ENCODE measurements at places on chromosomes 13 and 19.

DNA sequence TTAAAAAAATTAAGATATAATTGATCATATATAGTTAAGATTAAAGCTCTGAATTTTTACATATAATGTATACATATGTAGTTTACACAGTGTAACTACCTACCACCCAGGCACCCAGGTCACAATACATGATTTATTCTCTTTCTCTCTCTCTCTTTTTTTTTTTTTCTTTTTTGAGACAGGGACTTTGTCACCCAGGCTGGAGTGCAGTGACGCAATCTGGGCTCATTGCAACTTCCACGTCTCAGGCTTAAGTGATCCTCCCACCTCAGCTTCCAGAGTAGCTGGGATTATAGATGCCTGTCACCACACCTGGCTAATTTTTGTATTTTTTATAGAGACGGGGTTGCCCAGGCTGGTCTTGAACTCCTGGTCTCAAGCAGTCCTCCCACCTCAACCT is 18.8 kb upstream of the CLASRP start:
- peak; percentile 55 for DNase-seq

GRCh38 chr19:35935911-35936737 is at the start of gene LRFN3:
Gene LRFN3, plus strand, starts transcription at chr19:35936374. Its CDS starts 3,052 bp downstream, at chr19:35939426.
- peak; percentile 77 for DNase-seq

GRCh38 chr13:91346850-91347201 is 661 bp upstream of the MIR17HG start:
- DNase-seq: no peak

GRCh38 chr13:89869312-89869711 is 1478.2 kb upstream of the MIR17HG start:
- no peak for DNase-seq

DNA sequence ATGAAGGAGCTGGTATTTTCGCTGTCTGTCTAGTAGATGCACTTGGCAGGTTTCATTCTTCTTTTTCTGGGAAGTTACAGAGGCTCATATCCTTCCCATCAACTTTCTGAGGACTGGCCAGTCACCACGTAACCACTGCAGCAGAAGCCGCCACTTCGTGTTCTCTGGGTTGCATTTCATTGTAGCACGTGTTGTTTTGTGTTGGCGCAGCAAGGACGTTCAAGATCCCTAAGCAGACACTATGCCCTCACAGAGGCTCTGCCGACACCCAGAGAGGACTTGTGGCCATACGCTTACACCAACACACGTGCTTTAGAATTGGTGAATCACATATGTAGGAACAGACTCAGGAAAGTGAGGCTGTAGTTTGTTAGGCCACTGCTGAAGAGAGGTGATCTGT is 42.2 kb upstream of the TEX29 start:
- no peak for DNase-seq

DNA sequence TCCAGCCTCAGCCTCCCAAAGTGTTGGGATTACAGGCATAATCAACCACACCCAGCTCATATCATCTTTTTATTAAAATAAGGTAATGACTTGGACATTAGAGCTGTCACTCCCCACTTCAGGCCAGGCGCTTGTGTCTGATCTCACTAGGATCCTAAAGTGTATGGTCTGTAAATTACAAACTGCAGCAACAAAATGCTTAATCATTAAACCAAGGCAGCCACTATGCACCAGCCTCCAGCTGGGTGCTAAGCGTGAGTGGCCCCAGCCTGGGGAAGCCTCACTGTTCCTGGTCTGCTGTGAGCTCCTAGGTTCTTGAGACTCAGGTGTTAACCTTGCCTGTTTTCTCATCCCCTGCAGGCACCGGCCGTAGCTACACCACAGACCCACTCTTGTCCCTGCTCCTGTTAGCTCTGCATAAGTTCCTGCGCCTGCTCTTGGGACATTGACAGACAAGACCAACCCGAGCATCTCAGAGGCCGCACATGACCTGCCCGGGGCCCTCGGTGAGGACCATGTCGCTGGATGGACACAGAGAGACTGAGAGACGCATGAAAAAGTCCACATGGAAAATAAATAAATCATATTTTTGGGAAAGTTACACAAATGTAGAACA is 37.8 kb downstream of the VSTM2B start:
- no peak for DNase-seq

- no peak for DNase-seq
These were observed 3.3 kb upstream of the KLK11 start for GRCh38 chr19:51029718-51030117.

DNA sequence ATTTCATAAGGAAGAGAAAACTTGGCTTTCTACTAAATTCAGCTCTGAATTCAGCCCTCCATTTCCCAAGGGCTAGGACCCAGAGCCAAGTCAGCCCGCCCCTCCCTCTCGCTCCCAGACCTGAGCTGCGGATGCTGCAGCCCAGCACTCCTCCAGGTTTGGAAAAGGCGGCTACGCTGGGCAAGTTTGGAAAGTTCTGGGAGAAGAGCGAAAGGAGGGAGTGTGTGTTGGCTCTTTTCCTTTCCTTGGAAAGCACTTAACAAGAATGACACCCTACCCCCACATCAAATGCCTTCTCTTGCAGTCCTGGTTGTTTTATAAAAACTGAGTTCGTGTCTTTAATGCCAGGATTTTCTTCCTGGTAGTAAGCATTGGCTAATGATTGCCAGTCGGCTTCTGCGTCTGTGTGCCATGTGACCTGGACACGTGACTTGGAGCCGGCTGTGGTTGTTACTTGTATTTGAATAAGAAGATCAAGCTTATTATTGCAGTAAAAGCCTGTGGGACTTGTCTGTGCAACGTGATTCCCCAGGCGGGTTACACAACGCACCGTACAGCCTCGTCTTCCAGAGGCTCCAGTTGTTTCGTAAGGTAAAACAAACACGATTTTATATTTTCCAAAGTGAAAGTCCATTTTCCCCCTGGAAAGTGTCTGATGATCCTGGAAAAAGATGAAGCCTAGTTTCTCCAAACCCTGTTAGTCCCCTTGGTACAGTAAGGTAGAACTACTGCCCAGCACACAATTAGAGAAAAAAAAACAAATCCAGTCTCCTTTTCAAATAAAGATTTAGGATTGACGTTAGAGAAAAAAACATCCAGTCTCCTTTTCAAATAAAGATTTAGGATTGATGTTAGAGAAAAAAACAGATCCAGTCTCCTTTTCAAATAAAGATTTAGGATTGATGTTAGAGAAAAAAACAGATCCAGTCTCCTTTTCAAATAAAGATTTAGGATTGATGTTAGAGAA is 26.8 kb upstream of the UBE2L5 start:
- peak; percentile 94 for DNase-seq

DNA sequence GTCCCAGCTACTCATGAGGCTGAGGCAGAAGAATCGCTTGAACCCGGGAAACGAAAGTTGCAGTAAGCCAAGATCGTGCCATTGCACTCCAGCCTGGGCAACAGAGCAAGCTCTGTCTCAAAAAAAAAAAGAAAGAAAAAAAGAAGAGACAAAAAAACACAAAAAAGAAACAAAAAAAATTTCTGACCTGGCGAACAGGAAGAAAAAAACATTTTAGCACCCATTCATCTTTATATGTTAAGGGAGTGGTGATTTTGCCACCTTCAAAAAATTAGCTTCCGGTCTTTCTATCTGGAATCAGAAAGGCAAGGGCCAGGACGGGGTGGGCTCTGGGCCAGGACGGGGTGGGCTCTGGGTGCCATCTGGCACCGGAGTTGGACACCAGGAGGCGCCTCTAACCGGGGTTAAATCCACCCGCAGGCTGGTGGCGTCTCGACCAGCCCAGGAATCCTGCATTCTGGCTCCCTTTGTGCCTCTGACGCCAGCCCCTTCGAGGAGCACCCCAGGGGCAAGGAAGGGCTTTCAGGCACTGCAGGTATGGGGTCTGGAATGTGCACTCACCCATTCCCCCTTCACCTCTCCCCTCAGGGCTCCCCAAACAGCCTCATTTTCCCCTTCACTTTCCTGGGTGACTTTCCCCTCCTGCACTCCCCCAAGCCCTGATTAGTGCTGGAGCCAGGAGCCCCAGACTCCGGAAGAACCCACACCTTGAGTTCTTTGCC is 10.4 kb upstream of the ZSWIM4 start:
- DNase-seq: peak; percentile 64

DNA sequence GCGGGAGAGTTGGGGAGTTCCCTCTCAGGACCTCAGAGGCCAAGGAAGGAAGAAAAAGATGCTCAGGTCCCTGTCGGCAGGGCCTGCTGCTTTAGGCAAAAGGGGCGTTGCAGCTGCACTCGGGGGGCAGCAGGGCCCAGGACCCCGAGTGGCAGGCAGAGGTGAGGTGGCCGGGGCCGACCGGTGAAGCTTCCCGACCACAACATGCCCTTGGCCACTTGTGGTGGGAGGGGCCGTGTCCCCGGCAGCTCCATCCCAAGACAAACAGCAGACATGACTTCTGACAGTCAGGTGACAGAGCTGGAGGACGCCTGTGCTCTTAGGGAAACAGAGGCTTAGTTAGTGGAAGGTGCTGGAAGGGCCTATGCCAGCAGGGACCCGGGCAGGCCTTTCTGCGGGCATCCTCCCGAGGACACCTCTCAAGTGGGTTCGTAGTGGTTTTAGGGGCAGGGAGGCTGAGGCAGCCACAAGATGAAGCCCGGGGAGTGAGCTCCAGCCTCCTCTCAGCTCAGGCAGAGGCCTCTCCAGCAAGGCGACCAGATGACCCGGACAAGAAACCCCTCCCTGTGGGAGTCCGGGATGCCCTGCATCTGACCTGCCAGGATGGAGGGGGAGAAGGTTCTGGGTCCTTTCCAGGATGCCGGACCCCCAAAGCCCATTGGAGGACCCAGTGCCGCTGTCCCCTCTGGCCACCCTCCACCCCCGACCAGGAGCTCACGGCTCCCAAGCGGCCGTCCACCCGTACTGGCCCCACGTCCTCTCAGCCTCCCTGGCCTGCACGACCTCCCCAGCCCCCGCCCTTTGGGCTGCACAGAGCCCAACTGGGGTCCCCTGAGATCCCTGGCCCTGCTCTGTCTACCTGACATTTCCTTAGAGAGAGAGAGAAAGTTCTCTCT is 24.2 kb downstream of the BTBD2 start:
- DNase-seq: no peak

DNA sequence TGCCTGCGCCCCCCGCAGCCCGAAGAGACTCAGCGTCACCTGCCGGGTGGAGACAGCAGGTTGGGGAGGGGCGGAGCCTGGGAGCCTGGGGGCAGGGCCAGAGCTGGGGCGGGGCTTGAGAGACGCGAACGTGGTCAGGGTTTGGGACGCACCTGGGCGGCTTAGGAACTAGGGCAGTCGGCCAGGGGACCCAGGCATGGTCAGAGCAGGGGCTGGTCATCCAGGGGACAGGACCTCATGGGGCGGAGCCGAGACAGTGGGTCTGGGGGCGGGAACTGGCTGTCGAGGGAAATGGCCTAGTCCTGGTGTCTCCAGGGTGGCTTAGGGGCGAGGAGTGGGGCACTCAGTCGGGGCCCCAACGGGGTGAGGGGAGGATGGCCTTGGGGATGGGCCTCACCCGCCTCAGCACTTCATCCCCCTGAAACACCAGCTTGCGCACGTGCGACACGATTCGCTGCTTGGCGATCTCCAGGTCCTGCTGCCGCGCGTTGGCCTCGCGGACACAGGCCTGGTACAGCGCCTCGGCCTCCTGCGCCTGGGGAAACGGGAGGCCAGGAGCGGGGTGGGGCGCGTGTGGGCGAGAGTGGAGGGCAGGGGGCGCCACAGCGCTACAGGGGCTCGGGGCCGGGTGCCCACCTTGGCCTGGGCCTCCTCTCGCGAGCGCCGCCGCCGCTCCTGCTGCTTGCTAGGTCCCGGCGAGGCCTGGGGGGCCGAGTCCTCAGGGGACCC is 5.8 kb downstream of the GMIP start:
- no peak for DNase-seq

GRCh38 chr13:69956349-69956748 is 151.3 kb upstream of the ATXN8OS start:
- DNase-seq: no peak

DNA sequence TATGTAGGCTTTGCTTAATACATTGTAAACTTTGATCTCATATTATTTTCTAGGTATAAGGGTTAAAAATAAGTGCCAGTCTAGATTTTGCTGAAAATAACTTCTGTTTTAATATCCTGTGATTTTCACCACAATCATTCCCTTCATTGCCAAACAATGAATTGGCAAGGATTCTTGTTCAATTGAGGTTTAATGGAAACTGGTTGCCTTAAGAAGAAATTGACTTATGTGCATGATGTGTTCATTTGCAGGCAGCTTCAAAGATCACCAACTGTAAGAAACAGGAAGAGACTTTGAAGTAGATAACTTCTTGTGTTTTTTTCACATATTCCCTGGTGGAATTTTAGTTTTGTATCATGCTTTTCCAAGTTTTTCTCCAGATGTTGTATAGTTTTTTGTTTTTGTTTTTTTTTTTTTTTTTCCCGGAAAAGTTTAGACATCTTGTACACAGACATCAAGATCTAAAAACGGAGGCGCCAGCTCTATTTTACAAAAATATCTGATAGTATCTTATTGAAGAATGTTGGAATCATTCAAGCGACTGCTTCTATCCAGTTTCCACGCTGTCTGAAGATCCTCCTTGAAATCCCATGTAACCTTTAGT is 108.3 kb downstream of the POSTN start:
- no peak for DNase-seq

DNA sequence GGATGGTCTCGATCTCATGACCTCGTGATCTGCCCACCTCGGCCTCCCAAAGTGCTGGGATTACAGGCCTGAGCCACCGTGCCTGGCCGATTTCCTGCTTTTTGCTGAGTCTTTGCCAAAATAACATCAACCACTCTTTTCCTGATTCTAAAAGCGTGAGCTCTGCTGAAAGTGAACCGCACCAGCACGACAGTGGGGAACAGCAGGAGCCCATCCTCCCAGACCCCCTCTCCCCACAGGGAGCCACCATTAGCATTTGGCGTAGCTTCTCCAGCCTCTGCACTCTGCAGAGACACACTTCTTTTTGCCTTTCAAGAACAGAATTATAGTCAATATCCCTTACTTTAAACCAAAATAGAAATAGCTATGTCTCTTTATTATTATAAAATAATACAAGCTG is 41.3 kb downstream of the MYH14 start:
- DNase-seq: no peak

GRCh38 chr19:33472691-33473652 is 48.6 kb downstream of the PEPD start:
- DNase-seq: peak; percentile 22

DNA sequence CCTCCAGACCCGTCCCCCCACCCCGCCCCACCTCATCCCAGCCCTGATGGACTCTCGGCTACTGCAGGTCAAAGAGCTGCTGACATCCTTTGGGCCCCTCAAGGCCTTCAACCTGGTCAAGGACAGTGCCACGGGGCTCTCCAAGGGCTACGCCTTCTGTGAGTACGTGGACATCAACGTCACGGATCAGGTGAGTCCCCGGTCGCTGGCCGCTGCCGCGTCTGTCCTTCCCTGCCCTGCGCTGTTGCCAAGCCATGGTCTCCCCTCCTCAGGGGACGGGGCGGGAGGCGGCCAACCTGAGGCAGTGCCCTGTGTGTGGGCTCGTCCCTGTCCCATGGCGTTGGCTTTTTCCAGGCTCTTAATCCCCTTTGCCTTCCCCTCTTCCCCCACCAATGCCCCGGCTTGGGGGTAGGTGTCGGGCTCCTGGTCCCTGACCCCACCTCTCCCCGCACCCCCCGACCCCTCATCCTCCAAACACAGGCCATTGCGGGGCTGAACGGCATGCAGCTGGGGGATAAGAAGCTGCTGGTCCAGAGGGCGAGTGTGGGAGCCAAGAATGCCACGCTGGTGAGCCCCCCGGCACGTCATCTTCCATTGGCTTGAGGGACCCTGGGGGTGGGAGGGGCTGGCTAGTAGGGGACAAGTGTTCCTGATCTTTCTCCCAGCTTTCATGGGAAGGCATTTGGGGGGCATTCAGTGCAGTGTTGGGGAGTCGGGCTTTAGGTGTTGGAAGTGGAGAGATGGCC is 6.2 kb upstream of the EPN1 start:
- no peak for DNase-seq

GRCh38 chr13:40786568-40786996 is 2.8 kb upstream of the SLC25A15 start:
- DNase-seq: no peak

GRCh38 chr13:60798503-60798902 is 401.5 kb downstream of the TDRD3 start:
- no peak for DNase-seq

All from Caco-2 (cell line).